ENCODE measurements at places on chromosomes 16 and 17. TPM values are rescaled to one million over a fixed set of nuclear protein-coding genes. Genes with fewer than 3 reads are reported as not detected.

Gene MT2A
- 566 TPM for total RNA-seq

Gene MXRA7
- 57.9 TPM for total RNA-seq

Gene RNF43
- total RNA-seq = not detected

Gene TBC1D16
- 19.2 TPM for total RNA-seq

Gene SMPD3
- 0.53 TPM for total RNA-seq

Gene HBA1
- not detected for total RNA-seq

Gene FN3K
- total RNA-seq = 0.72 TPM

Gene TOM1L1
- total RNA-seq = 35.5 TPM

Gene SPG7
- 97.8 TPM for total RNA-seq

Gene PFAS
- 96.7 TPM for total RNA-seq

Gene PPL
- total RNA-seq = 0.27 TPM

Gene CLEC10A
- total RNA-seq = not detected

Measured in A375 (cell line).